ENCODE measurements at places on chromosomes 12 and 14.

DNA sequence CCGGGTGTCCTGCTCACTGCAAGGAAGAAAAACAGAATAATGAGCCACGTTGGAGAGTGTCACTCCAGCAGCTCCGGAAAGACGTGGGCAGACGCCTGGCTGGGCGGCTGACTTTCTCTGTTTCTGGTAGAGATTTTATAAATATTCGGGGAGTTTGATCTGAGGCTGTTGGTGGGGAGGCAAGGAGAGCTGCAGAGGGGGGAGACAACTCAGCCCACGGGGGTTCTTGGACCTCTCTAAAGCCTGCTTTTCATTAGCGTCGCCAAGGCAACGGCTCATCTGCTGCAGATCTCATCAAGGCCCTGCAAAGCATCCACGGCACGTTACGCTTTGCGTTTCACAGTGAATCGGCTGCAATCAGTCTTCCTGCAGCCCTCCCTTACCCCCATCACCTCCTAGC lies 207.2 kb downstream of the ZFP36L1 start:
- no peak for DNase-seq

GRCh38 chr12:7130701-7131501 lies 730 bp downstream of the CLSTN3 start:
- DNase-seq, result no peak

- DNase-seq, result no peak
Observed at GRCh38 chr14:93490001-93490400, 59.3 kb downstream of the UNC79 start.

GRCh38 chr12:18487509-18487908 lies 226.2 kb downstream of the PIK3C2G start:
- no peak for DNase-seq

- no peak for DNase-seq
Observed at GRCh38 chr12:54544743-54545142, 4.7 kb upstream of the PDE1B start.

GRCh38 chr12:123278101-123278627 lies 6.5 kb upstream of the CDK2AP1 start:
- DNase-seq, result no peak

- DNase-seq, result no peak
Observed at GRCh38 chr14:65792208-65792905, 379.8 kb downstream of the FUT8 start.

GRCh38 chr14:98909251-98909944 lies 362.6 kb downstream of the BCL11B start:
- no peak for DNase-seq

DNA sequence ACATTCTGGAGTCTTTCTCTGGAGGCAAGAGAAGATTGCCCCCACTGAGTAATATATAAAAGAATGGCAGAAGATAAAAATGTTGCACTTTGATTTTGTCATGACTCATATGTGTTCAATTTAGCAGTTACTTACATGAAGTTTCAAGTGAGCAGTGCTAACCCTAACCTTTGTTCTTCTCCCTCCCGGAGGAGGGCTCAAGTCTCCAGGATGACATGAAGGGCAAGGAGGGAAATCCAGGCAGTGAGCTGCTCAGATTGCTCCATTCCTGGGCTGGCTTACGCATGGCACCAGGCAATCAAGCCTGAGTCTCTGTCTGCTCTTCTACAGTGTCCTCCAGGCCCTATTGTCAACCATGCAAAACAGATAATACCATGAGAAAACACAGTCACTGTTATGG lies 322.3 kb downstream of the DUSP6 start:
- no peak for DNase-seq

DNA sequence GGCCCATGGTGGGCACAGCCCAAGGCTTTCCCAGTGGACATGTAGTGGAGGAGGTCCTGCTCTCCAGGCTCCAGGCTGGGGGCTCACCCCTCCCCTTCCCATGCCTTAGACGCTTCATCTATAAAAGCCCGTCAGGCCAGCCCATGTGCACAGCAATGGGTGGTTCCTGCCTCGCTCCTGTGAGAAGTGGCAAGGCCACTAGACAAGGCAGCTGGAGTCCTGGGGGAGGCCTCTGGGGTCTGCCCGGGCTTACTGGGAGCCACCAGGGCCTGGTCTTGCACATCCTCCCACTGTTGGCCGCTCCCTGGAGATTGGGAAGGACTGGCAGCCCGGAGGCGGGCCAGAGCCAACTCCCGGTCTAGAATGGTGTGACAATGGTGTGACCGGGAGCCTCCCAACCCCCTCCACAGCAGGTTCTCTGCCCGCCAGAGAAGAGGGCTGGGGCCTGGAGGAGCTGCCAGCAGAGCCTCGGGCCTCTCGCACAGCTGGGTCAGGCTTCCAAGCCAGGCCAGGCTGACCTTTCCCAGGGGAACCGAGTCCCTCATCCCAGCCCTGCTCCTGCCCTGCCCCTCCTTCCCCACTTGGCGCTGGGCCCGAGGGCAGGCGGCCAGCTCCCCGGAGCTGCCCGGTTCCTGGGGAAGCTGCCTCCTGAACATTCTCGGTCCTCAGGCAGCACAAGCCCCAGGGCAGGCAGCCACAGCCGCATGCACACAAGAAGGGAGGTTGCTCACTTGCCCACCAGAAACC lies 97.9 kb downstream of the RFLNA start:
- DNase-seq, result no peak
